Activated naive CD8-positive, alpha-beta T cell treated with anti-CD3 and anti-CD28 coated beads, Interleukin-2, amount 50 U/mL, for 16 hours (primary cell): ENCODE measurements at places on chromosomes 5 and 9.

GRCh38 chr5:43427306-43427705, 15.1 kb upstream of the CCL28 start:
- no peak for DNase-seq

DNA sequence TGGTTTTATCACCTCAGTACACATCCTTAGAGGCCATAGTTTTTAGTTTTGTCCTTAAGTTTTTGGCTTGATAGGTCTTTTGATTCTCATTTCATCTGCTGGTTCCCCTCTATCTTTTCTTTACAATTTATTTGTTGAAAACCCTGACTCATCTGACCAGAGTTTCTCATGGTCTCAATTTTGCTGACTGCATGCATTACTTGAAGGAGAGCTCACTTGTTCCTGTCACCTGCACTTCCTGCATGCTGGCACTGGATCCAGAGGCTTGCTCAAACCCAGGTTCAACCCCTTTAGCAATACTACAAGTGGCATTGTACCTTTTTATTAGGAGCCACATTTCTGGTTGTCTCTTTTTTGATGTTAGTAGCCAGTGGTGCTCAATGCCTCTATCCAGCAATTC, 26.7 kb downstream of the FBXO10 start:
- DNase-seq: no peak

GRCh38 chr5:137575847-137576246, 76.7 kb upstream of the SPOCK1 start:
- no peak for DNase-seq

- no peak for DNase-seq
Measured at GRCh38 chr5:6458833-6459232, 10.2 kb downstream of the UBE2QL1 start.

GRCh38 chr9:127608104-127608966, 3.7 kb upstream of the STXBP1 start:
- peak; percentile 41 for DNase-seq

DNA sequence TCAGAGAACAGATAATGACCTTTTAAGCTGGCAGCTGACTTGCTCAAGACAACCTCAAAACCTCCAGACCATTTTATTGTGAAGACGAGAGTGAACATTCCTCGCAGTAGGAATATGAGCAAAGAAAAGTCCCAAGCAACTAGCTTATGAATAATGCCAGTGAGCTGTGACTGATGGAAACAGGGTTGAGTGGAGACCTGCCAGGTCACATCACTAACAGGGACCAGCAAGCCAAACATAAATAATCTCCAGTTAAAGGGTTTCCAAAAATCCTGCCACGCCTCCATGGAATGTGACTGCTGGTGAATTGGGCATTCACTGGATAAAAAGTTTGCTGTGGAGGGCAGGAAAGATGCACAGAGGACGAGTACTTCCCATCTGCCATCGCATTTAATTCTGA, 185.4 kb downstream of the CRB2 start:
- DNase-seq: no peak

- DNase-seq: no peak
Measured at GRCh38 chr5:138440159-138441073, 1.6 kb downstream of the REEP2 start.

DNA sequence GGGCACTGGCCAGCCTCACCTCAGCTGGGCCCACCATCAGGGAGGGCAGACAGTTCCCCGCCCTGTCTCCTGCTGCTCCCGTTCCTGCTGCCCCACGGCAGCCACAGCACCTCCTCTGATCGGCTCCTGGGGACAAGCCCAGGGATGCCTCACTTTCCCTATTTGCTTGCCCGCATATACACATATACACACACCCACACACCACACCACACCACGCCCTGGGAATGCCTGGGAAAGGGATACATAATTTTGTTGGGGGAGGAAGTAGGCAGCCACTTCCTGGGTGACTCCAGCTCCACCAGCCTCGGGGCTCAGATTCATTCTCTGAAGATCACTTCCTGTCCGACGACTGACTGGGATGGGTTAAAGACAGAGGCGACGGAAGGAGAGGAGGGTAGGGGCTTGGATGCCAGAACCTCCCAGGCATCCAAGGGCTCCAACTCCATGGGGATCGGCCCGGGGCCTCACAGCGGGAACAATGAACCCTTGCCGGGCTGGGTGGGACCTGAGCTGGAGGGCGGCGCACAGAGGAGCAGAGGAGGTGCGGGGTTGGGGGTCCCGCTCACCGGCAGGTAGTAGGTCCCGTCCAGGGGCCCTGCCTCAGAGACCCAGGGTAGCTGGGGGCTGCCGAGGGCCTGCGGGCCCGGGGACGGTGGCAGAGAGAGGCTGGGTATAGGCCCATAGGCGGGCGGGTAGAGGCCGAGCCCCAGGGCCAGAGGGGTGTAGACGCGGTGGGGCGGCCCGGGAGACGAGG, 2.0 kb upstream of the MZB1 start:
- DNase-seq: no peak

DNA sequence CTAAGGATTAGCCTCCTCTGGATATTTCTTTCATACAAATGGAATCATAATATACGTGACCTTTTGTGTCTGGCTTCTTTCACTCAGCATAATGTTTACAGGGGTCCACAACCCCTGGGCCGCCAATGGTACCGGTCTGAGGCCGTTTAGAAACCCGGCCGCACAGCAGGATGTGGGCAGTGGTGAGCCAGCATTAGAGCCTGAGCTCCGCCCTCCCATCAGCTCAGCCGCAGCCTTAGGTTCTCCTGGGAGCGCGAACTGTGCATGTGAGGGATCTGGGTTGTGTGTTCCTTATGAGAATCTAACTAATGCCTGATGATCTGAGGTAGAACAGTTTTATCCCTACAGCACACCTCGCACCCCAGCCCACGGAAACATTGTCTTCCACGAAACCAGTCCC, 229.7 kb downstream of the ICE1 start:
- no peak for DNase-seq

DNA sequence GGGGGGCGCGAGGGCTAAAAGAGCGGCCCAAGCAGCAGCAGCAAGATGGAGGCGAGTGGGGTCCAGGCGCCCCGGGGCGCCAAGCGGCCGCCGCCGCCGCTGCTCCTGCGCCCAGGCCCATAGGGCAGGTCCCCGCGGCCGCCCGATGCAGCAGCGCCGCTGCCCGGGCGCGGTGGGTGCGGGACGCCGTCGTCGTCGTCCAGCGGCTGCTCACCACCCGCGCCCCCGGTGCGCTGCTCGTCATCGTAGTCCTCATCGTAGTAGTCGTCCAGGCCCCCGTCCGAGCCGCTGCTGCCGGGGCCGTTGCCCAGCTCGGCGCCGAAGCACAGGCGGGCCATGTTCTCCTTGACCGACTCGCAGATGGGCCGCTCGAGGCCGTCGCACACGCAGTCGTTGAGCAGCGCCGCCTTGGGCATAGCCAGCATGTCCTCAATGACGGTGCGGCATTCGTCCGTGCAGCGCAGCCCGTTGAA, 1.5 kb downstream of the GAS1 start:
- no peak for DNase-seq

- DNase-seq: no peak
Measured at GRCh38 chr5:124264499-124264898, 481.9 kb downstream of the ZNF608 start.

- no peak for DNase-seq
Measured at GRCh38 chr5:178993955-178994579, 1.1 kb downstream of the GRM6 start.

GRCh38 chr5:115575167-115576070, 26.9 kb downstream of the TICAM2 start:
- no peak for DNase-seq

DNA sequence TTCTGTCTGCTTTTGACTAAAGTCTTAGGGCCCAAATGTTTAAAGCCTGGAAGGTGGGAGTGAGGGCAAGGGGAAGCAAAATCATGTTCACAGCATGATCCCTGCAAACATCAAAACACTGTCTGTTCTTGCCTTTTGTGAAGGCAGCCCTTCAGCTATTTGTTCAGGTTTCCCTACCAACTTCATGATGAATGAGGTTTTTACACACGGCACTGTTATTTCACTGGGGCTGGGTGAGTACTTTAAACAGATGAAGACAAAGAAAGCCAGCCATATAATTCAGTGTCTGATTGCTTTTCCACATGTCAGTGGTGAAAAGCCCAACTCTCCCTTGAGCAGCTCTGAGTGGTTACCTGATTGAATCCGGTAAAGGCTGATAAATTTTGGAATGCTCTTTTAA, 224.7 kb upstream of the GRAMD2B start:
- no peak for DNase-seq

GRCh38 chr5:77163453-77163852, 47.0 kb upstream of the PDE8B start:
- DNase-seq: no peak

GRCh38 chr9:17625644-17626388, 47.0 kb downstream of the SH3GL2 start:
- DNase-seq: no peak

DNA sequence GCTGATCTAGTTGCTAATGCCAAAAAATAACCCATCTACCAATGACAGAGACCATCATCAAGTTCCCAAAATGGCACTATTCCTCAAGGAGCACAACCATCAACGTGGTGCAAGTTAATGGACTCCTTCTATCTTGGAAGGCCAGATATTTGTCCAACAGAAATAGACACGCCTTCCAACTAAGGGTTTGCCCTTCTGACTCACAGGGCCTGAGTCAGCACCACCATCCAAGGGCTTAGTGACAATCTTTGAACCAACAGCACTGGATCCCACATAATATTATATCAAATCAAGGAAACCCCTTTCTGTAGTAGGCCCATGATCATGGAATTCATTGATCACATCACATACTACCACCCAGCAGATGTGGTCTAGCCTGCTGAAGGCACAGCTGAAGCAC, 84.3 kb downstream of the MED27 start:
- DNase-seq: no peak

GRCh38 chr9:6384732-6385131, 28.3 kb upstream of the UHRF2 start:
- DNase-seq: no peak

GRCh38 chr5:181281077-181281983, 20.4 kb upstream of the TRIM52 start:
- no peak for DNase-seq

- DNase-seq: no peak
Measured at GRCh38 chr5:133066045-133066444, 14.2 kb downstream of the HSPA4 start.

DNA sequence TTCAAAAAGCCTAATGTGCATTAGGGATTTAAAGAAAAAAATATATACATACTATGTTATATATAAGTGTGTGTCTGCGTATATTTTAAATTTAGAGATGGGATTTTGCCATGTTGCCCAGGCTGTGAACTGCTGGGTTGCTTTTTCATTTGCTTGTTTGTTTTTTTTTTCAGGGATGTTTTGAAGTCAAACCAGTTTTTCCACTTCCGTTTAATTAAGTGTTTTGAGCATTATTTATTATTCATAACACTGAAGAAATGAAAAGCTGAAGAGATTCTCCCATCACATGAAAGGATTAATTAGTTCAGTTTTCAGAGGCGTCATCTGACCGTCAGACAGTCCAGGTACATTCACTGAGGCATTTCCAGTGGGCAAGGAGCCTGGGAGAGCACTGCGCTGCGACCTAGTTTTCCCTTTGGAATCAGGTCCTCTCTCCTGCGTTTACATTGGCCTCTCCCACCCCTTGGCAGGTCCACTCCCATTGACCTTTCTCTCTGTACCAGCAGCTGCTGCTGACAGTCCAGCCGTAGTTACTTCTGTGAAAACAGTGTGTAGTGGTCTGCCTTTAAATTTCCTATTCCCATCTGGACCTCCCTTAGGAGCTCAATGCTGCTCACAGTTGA, 26.0 kb downstream of the ARRDC3 start:
- DNase-seq: no peak

DNA sequence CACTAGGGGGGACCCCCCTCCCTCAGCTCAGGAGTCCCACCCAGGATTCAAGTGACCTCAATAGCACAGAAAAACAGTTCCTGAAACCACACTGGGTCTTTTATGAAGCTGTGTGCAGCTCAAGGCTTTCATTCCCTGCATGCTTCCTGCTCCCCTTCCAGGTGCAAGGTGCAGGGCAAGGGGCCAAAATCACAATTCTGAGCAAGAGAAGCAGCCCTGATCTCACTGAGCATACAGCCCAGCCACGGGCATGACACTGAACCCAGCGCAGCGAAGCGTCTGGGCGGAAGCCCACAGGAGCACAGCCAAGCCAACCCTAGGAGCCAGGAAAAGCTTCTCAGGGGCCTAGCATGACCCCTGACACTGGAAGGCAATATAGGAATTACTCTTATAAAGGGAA, 62.9 kb downstream of the IRX2 start:
- no peak for DNase-seq

GRCh38 chr5:11323761-11324160, 562.7 kb upstream of the DAP start:
- no peak for DNase-seq

DNA sequence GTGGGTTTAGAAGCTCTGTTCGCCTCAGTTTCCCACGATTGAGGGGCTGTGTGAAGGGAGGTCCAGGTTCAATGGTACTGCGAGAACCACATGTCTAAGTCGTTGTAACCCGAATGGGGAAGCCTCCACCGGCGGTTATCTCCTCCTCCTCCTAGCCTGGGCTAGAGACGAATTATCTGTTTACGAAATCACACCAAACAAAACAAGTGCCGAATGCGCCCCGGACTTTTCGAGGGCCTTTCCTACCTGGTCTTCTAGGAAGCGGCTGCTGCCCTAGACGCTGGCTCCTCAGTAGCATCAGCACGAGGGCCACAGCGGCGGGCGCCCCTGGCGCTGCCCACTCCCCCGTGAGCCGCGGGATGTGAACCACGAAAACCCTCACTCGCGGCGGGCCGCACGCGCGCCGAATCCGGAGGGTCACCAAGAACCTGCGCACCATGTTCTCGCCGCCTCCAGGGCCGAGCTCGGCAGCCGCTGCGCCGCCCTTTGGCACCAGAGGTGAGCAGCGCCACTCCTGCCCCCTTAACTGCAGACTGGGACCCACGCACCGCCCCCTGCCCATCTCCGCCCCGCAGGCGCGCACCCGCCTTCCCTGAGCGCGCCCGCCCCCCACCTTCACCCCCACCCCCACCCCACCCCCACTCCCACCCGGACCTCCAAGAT, at the start of gene CDKN2A:
Gene CDKN2A (minus strand): TSS at position 500 of the 663 bp plus-strand sequence.
- DNase-seq: no peak

DNA sequence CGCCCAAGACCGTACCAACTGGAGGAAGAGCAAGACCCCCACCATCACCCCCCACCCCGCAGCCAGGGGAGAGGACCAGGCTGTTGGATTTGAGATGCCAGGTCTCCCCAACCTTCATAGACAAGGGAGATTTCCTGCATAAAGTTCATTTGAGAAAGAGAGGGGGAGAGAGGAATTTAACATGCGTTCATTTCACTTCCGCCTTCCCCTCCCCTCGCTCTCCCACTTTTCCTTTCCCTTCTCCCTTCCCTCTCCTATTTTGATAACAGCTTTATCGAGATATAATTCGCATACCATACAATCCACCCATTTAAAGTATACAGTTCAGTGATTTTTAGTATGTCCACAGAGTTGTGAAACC, 4.2 kb upstream of the NKX2-5 start:
- DNase-seq: no peak

DNA sequence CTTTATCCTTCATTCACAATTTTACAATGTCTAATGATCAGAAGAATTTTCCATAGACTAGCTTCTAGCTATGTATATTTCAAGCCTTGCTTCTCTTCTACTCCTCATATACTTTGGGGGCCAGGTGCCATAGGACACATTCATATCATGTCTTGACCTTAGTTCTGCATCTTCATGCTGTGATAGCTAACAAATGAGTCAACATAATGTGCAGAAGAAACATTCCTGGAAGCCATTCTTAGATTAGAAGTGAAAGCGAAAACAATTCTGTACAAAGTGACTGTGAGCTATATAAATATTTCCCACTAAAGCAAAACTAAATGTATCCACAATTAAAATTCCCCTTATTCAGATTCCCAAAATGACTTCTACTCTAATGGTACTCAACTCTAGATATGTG, 320.2 kb upstream of the NREP start:
- no peak for DNase-seq

- no peak for DNase-seq
Measured at GRCh38 chr5:93632327-93632726, 49.3 kb downstream of the NR2F1 start.
